Keratinocyte (primary cell): ENCODE measurements at places on chromosomes 16 and 17. TPM values are rescaled to one million over a fixed set of nuclear protein-coding genes. Genes with fewer than 3 reads are reported as not detected.

FAM20A gene
- polyA plus RNA-seq, result not detected in 3 replicates

KRTAP2-1 gene
- polyA plus RNA-seq, result not detected in 3 replicates

CLEC18A gene
- 0.08 to 0.63 TPM (median 0.14 TPM) in 3 replicates for polyA plus RNA-seq

CA4 gene
- polyA plus RNA-seq, result not detected in 3 replicates

KRTAP4-6 gene
- polyA plus RNA-seq, result not detected in 3 replicates

GNAO1 gene
- 0.05 to 0.26 TPM (median 0.13 TPM) in 3 replicates for polyA plus RNA-seq

DNA sequence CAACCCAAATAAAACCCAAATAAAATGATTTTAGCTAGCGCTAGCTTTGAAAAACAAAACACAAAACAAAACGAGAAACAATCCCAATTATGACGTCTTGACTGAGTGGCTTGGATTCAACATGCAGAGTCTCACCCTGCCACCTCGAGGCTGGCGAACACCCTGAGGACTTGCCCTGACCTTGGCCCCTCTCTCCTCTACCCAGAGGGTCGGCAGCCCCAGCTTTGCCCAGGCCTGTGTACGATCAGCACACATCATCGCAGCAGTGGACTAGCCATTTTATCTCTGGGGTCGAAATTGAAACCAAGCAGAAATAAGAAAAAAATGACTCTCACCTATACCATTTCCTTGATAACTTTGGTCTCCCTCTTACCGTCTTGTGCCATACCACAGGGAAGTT, 4.9 kb downstream of the JMJD6 start:
- no peak for DNase-seq

DNA sequence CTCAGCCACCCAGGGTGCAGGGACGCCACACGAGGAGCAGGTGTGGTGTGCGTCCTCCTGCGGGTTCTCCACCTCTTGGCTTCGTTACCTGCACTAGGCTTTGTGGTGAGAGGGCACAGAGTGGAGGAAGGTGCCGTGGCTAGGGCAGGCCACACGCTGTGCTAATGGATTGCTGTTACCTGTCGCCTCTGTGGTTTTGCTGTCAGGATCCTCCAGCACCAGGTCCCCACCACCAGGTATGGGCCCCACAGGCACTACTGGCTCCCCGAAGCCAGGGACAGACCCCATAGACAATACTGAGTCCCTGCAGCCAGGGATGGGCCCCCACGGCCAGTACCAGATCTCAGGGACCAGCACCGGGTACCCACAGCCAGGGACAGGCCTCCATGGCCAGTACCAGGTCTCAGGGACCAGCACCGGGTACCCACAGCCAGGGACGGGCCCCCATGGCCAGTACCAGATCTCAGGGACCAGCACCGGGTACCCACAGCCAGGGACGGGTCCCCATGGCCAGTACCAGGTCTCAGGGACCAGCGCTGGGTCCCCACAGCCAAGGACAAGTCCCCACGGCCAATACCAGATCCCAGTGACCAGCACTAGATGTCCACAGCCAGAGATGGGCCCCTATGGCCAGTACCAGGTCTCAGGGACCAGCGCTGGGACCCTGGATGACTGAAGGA, 315.6 kb downstream of the SEC14L1 start:
- no peak for DNase-seq

- DNase-seq, result no peak
These were observed 314.9 kb downstream of the CEP112 start for GRCh38 chr17:65876985-65877384.

DNA sequence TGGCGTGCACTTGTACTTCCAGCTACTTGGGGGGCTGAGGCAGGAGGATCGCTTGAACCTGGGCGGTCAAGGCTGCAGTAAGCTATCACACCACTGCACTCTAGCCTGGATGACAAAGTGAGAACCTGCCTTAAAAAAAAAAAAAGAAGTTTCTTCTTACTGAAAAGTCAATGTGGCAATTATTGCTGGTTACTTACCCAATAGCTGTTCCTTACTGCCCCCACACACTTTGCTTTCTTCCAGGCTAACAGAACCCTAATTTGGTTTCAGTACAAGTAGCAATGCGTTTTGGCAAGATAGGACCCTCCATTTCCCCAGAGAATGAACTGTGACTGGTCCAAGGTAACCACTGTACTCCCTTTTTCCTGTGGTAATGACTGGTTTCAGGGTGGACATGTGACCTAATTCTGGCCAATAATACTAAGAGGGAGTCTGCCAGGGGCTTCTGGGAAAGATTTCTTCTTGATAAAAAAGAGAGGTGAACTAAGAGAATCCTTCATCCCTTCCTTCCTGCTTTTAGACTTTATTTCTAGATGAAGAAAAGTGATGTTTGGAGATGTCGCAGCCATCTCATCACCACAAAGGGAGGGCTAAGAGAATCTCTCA, 58.8 kb upstream of the MSI2 start:
- DNase-seq, result no peak

DNA sequence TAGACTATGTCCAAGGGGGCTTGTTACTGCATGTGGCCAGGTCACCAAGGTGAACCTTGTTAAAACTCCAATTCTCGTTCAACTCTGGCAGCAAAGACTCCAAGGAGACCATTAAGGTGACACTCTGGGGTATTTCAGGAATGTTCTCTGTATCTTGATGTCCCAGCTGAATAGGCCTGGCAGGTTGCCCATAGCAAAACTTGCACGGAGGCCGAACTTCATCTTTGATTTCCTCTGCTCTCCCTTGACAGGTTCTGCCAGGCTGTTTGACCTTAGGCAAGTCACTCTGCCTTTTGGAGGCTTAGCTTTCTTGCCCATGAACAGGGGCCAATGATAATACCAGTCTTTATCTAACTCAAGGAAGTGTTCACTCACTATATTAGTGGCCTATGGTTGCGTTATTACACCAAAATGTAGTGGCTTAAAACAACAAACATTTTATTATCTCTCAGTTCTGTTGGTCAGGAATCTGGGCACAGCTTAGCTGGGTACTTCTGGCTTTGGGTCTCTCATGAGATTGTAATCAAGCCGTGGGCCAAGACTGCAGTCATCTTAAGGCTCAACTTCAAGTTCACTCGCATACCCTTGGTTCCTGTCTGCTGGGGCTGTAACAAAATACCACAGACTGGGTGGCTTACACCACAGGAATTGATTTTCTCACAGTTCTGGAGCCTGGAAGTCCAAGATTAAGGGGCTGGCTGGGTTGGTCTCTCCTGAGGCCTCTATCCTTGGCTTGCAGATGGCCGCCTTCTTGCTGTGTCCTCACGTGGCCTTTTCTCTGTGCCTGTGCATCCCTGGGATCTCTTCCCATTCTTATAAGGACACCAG, 168.5 kb downstream of the UTP18 start:
- no peak for DNase-seq

DNA sequence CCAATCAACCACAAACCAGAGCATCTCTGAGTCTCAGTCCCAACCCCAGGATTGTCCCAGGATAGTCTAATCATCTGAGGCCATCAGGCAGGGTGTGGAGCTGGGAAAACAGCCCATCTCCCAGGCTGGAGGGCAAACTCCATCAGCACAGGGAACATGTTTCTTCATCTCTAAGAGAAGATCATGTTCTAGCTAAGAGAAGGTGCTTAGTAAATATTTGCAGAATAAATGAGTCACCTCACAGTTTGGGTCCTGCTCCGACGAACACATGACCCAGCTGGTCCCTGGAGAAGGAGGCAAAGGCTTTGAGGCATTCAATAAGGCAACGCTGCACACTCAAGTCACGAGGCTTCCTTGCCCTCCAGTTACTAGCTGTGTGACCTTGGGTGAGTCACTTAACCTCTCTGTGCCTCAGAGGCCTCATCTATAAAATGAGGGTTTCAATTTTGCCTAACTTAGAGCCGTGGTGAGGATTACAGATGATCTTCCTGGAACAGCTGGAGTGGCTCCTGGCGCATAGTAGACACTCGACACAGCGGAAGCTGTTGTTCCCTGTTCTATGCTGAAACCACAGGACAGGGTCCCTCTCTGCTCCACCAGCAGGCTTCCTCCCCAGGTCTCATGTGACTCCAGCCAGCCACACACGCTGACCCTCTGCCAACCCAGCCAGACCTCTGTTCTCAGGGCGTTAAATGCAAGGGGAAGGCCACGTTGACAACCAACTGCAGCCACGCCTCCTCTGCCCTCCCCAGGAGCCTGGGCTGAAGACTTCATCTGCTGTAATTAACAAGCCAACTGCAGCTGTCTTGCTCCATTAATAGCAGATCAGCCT, 10.3 kb upstream of the RPL38 start:
- DNase-seq, result no peak

GRCh38 chr17:72498364-72499210, 377.8 kb downstream of the SOX9 start:
- no peak for DNase-seq

- DNase-seq, result no peak
These were observed 54.2 kb downstream of the SREBF1 start for GRCh38 chr17:17782523-17783115.

DNA sequence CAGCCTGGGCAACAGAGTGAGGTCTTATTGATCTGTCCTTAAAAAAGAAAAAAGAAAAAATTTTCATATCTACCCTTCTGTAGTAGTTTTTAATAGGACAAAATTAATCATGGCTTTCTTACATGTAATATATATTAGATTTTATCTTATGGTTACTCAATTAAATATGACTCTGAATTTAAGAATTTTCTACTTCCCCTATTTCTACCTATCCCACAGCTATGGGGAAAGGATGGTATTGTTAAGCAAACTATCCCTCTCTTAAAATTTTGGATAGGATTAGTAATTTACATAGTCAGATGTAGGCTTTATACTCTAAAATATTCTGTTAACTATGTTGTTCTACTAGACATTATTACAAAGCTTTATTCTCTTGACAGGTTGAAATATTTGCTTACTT, 62.5 kb downstream of the NQO1 start:
- DNase-seq, result no peak

- no peak for DNase-seq
These were observed 420 bp upstream of the KRTAP17-1 start for GRCh38 chr17:41315814-41316445.

- no peak for DNase-seq
These were observed 22.5 kb downstream of the DNAI2 start for GRCh38 chr17:74296548-74296936.

DNA sequence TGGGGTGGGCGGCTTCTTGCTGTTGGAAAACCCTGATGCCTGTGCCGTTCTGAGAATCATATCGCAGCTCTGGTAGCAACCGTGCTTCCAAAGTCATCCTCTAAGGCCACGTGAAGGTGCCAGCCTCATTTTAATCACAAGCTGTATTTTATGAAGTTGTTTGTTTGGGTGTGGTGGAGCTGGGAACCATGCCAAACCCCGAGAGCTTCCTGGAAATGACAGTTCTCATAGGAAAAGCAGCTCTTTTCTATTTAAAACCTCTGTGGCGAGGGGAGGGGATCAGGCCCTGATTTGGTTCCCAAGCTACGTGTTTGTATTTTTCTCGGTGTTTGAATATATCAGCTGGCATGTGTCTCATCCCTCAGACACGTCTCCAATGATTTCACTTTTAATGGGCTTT, 21.7 kb downstream of the KNOP1 start:
- DNase-seq, result no peak

DNA sequence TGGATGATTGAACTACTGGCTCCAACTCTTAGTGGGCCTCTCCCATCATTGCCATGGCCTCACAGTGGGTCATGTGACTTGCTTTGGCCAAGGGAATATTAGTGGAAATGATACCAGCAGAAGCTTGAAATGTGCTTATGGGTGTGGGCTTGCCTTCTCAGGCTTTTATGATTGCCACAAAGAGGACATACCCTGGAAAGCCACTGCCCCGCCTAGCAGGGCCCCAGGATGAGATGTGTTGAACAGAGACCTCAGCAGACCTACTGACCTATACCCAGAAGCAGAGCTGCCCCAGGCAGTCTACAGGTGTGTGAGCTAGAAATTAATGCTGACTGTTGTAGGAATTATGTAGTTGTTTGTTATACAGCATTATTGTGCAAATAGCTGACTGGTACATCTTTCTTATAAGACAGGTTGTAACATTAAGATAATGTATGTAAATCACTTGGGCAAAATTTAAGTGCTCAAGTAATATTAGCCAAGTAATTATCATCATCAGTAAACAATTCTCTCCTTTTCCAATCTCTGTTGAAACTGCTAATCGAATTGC, 67.8 kb upstream of the CDH5 start:
- no peak for DNase-seq

- no peak for DNase-seq
These were observed 66.1 kb upstream of the FOXF1 start for GRCh38 chr16:86444261-86444660.

DNA sequence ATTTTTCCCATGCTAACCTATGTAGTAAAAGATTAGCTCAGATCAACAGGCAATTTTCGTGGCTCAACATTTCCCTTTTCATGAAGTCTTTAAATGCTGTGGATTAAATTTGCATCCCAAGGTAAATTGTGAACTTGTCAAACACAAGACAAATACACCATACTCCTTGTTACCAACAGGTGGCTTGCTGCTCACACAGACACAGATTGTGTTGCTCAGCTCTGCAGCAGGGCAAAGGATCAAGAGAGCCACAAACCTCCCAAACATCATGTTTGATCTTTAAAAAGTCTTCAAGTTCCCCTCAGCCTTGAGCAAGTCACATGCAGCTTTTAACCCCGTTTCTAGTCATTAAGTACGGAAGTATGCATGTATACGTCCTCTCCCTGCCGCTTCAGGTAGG, 119.6 kb upstream of the CNTNAP4 start:
- no peak for DNase-seq

- DNase-seq, result no peak
These were observed 115.2 kb downstream of the PITPNC1 start for GRCh38 chr17:67492251-67492740.

- no peak for DNase-seq
These were observed 195.3 kb upstream of the AXIN2 start for GRCh38 chr17:65756760-65757159.

- no peak for DNase-seq
These were observed 25.0 kb downstream of the TEX14 start for GRCh38 chr17:58666858-58667267.

DNA sequence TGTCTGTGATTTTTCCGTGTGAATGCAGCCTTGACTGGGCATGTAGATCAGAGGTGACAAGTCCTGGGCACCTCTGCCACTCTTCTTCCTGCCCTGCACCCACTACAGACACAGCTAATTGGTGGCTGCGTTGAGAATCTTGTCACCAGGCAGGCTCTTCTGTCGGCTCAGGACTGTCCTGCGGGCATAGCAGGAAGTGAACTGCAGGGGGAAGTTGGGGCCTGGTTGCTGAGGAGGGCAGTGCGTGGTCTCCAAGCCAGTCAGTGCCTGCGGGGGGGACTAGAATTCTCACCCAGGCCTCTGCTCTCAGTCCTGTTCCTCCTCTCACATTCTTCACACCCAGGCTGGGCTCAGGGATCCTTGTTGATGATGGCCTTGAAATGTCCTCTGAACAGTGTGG, 50.5 kb downstream of the JPH3 start:
- DNase-seq, result no peak

DNA sequence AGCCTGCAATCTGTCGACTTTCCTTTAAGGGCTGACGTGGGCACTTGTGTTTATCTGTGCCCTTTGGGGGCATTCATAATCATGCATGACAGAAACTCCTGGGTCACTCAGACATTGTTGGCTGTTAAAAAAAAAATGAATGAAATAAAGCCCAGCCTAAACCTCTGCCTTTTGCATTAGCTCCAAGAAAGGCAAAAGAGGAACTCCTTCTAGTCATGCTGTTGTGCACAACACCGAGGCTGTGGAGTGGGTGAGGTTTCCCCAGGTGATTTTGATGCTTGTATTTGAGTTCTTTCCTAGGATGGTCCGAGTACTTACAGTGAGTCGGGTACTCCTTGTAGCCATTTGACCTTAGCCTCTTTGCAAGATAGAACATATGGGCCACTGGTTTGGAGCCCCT, 49.6 kb upstream of the IRX6 start:
- no peak for DNase-seq
